ENCODE measurements at places on chromosomes 2 and 18.

DNA sequence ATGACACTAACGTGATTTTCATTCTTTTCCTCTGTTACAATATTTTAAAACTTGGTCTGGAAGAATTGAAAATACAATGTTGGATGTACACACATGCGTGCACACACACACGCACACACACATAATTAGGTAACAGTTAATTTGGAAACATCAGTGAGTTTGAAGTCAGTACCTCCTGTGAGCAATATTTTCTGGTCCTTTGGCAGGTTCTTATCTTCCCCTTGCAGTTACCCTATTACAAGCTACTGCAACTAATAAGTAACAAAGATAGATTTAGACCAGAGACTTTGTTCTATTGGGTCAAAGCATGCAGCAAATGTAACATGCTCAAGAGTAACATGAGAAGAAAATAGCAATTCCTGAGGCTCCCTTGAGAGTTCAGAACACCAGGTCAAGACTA, 73.3 kb downstream of the ZNF385B start:
- no peak for DNase-seq

GRCh38 chr2:109171444-109172334, 42.7 kb downstream of the SH3RF3 start:
- no peak for DNase-seq

DNA sequence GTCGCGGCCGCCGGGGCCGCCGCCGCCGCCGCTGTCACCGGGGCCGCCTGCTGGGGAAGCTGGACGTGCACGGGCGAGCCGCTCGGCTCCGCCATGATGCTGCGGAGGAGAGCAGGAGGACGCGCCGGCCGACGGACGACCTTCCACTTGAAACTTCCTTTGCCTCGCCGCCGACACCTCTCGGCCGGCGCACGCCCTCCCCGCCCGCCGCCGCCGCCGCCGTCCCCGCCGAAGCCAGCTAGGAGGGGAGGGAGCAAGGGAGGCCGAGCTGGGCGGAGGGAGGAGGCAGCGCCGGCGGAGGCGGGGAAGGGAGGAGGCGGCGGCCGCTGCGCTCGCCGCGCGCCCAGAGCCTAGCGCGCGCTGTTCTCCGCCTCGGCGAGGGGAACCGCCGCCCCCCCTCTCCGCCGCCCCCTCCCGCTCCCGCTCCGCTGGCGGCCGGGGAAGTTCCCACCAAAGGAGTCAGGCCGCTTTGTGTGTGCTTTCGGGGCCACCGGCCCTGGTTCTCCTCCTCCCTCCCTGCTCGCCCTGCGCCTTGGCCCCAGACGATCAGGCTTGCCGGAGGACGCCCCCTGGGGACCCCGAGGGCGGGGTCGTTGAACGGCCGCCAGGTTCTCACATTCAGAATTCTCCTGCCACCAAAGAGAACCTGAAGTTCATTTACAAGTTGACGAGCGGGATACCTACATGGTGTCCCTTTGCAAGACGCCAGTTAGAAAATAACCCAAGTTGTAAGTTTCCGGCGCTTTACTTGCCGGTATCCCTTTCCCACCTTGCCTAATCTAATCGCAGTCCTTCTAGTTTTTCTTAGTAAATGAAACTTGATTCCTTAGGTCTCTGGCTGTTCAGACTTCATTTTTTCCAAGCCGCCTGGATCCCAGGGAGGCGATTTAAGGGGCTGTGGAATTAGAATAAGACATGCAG, at the start of gene STK39:
Gene STK39 (minus strand): TSS at position 255 of the 921 bp plus-strand sequence. CDS start 160 bp downstream, at position 95.
- DNase-seq: peak; percentile 63

GRCh38 chr2:12910431-12910830, 193.7 kb downstream of the TRIB2 start:
- no peak for DNase-seq

DNA sequence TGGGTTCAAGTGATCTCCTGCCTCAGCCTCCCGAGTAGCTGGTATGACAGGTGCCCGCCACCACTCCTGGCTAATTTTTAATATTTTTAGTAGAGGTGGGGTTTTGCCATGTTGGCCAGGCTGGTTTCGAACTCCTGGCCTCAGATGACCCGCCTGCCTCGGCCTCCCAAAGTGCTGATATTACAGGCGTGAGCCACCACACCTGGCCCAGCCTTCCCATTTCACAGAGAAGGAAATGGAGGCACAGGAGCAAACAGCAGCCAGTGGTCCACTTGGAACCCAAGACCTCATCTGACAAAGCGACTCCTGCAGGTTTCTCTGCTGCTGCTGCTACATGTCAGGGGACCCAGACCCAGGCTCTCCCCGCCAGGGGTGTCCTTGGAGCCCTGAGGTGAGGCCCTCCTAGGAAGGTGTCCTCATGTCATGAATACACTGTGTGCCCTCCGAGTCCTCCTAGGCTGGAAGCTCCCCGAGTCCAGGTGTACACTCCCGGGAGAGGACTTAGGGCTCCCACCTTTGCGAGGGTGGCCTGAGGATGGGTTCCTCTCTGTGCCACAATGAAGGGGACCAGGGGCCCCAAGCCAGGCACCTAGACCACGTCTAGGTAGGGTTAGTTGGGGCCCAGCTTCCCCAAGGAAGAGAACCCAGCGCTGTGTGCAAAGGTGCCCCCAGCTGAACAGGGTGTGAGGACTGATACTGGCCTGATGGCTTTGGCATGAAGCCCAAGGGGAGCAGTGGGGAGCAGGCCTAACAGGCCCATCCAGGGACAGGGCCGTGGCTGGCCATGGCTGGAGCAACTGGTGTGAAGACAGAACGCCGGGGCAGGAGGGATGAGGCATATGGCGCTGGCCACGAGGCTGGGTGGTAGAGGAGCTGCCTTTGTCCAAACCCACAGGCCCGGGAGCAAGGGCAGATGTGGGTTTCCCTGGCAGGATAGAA, 56.1 kb downstream of the HS6ST1 start:
- DNase-seq: no peak

DNA sequence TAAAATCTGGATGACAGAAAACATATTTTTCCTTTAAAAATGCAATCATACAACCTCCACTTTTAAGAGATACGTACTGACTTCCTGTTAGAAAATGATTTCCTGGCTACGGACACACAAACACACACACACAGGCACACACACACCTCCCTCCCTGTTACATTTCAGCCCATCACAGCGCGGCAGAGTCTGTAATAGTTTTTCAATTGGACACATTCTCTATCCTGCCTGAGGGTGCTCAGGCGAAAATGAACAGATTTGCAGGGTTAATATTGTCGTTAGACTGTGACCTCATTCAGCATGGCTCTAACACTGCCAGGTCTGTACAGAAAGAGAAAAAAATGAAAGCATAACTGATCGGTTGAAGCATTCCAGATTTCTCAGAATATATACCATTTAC, 45.0 kb downstream of the KCTD1 start:
- DNase-seq: no peak

- no peak for DNase-seq
Observed at GRCh38 chr18:25563816-25564683, 212.1 kb upstream of the ZNF521 start.

- peak; percentile 20 for DNase-seq
Observed at GRCh38 chr2:197268786-197269584, 41.6 kb downstream of the ANKRD44 start.

DNA sequence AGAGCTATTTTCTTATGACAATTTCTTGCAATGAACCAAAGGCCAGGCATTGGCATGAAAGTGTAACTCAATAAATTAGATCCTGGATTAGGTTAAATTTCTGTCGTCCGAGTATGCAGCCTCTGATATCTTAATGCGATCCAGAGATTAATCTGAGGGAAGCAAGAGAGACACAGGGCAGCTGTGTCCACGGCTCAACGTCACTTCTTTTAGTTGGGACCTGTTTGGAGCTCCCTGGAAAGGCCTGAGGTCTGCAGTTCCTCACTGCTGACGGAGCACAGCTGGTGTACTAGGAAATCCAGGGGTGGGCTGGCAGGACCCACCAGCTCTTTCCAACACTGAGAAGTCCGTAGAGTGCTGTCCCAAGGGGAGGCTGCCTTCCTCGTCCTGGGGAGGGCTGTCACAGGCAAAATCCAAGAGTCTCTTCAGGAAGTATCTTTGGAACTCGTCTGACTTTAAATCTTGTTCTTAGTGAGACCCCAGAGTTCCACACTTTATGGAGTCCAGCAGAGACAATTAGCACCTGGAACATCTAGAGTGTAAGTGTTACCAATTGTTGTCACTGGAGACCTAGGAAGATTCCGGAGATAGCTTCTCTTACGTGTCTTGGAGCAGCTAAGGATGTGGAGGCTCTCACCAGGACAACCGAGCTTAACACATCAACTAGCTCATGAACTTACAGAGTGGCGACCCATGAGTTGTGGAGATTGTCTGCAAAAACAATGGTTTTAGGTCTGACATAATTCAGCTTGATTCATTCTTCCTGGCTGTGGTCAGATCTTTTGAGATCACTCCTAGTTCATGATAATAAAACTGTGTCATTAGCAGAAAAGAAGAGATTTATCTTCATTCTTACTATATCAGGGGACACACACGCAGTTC, 173.7 kb downstream of the ACKR3 start:
- DNase-seq: no peak

- DNase-seq: no peak
Observed at GRCh38 chr2:77008853-77009252, 513.3 kb downstream of the LRRTM4 start.

GRCh38 chr18:46950064-46950656, 32.8 kb downstream of the KATNAL2 start:
- no peak for DNase-seq

- no peak for DNase-seq
Observed at GRCh38 chr2:16260041-16260830, 319.9 kb downstream of the MYCN start.

DNA sequence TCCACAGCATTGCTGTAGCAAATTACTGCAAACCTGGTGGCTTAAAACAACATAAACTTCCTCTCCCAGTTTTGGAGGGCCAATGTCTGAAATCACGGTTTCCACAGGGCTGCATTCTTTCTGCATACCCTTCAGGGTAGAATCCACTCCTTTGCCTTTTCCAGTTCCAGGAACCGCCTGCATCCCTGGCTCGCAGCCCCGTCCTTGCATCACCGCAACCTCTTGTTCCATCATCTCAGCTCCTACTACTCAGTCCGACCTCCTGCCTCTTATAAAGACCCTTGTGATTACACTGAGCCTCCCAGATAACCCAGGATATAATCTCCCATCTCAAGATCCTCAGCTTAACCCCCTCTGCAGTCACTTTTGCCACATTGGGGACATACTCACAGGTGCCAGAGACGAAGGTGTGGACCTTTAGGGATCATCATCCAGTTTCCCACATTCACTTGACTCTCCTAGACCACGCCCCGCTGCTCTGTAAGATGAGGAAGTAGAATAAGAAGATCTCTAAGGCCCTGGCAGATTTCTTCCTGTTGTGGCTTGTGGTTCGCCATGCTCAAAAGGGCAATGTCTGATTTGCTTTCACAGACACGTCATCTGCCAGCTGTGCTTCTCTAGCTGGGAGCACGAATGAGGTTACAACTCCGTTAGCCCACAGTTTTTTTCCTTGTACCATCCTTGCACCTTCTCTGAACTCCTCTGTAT, 103.6 kb upstream of the AGAP1 start:
- DNase-seq: no peak

- DNase-seq: peak; percentile 34
Observed at GRCh38 chr2:88059979-88060906, 4.7 kb upstream of the KRCC1 start.

DNA sequence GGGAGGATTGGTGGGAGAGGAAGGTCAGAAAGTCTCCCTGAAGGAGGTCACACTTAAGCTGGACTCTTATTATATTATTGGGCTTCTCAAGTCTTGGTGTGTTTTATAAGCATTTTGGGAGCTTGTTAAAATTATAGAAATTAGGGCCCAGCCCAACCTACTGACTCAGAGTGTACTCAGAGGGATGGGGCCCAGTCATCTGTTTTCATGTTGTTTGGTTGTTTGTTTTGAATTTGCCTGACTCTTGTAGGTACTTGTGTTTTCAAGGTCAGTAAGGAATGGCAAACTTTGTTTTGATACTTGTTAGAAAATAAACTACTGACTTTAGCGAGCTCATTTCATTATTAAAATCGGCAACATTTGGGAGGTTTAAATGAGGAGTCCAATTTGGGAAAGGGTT, 152.0 kb downstream of the INSIG2 start:
- no peak for DNase-seq

GRCh38 chr2:3207091-3207491, 170.5 kb downstream of the EIPR1 start:
- DNase-seq: no peak

GRCh38 chr2:8625399-8626300, 56.2 kb upstream of the ID2 start:
- DNase-seq: no peak

DNA sequence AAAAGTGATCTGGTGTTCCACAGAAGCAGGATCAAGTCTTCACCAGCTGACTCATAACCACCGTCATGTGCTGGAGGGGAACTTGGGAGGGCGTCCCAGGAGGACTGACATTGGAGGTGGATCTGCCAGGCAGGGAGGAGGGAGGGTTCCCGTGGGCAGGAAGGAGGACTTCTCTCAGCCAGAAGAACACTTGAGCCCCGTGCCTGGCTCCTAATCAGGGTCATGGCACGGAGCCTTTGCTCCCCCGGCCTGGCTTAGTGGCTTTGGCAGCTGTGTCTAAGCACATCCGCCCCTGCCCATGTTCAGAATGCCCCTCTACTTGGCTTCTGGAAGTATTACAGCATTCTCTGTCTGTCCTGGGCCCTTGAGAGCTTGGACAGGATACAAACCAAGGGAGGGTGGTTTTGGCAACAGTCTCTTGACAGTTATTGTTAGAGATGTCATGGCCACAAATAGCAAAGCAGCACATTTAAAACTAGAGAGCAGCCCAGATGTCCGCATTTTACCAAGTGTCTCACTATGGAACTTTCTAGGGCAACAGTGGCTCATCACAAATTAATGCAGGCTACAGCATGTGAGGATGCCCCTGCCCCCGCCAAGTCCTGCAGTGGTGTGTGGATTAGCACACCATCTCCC, 11.5 kb downstream of the PPP1R7 start:
- peak; percentile 41 for DNase-seq

DNA sequence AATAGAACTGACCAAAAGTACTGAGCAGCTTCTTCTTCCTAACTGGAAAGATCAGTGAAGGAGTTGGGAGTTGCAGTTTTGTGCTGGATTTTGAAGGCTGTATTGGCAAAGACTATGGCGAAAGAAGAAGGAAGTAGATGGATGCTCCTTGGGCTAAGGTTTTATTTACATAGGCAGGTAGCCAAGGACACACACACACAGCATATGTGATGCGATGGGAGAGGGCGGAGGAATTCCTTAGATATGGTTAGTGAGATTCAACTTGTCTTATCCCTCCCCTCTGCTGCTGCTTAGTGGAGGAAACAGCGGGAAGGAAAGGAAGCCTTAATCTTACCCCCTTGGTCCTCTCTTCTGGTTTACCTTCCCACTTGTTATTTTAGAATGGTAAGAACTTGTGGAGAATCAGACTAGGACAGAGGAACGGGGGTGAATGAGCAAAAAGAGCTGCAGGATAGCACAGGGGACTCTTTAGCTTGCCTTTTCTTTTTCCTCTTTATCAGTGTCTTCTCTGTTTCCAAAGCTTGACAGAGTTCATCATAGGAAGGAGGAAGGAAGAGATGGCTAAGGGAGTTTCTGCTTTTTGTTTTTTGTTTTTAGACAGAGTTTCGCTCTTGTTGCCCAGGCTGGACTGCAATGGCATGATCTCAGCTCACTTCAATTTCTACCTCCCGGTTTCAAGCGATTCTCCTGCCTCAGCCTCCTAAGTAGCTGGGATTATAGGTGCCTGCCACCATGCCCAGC, 87.9 kb downstream of the OSBPL6 start:
- no peak for DNase-seq

- no peak for DNase-seq
Observed at GRCh38 chr2:107411267-107411666, 415.4 kb upstream of the RGPD4 start.
